ENCODE measurements at places on chromosomes 2 and 18.

GRCh38 chr2:237673130-237674001 lies 46.0 kb downstream of the LRRFIP1 start:
- peak; percentile 37 for DNase-seq

DNA sequence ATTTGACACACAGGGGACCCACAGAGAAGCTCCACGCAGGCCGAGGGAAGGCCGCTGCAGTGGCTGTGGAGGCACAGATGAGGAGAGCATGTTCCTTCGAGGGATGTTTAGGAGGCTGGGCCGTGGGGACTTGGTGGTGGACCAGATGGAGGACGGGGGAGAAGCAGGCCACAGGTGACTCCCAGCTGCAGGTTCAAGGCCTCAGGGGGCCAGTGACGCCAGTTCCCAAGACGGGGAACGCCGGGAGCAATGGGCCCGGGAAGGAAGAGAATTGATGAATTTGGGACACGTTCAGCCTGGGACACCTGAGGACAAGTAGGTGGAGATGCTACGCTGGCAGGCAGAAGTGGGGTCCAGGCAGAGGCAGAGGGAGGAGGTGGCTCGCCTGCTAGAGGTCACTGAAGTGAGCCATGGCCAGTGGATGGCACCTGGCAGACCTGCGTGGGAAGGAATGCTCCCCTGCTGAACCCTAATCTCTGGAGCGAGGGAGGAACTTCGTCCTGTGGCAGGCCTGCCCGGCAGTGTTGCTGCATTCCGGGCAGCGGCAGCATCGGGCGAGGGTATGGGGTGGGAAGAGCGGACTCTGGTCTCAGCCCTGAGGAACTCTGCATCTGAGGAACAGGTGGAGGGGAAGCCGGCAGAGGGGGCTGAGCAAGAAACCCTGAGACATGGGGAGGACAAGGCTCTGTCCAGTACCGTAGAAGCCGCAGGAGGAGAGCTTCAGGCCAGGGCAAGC lies 25.2 kb upstream of the HPCAL1 start:
- DNase-seq = no peak

DNA sequence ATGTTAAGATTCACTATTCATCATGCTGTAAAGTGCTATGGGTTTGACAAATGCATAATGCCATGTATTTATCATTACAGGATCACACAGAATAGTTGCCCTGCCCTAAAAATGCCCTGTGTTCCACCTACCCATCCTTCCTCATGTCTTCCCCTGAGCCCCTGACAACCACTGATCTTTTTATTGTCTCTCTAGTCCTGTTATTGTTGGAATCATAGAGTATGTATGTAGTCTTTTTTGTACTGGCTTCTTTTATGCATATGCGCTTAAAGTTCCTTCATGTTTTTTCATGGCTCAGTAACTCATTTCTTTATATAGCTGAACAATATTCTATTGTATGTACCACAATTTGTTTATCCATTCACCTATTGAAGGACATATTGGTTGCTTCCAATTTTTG lies 20.3 kb downstream of the CCDC150 start:
- no peak for DNase-seq

DNA sequence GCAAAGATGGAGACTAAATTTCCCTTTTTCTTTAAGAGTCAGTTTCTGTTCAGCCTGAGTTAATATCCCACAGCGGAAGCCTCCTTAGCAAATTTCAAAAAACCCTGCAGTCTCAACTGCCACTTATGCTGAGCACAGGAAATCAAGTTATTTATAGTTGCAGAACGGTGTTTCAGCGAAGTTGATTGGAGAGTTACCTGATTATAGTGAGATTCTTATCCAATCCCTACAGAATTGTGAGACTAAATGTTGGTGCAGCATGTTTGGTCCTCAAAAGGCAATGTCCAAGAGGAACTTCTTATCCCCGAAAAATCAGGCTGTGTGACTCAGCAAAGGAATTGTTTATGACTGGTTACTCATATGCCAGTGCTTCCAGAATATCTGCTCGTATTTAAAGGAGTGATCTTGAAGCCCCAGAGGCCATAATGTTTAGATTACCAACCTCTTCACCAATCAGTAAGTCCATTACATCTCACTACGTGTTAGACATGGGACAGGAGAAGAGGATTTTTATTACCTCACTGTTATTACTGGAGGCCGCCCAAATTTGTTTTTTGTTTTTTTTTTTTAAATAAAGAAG lies 67.9 kb downstream of the LRRFIP1 start:
- DNase-seq = peak; percentile 27

- DNase-seq = peak; percentile 20
These were observed 1178.5 kb upstream of the ACVR2A start for GRCh38 chr2:146666340-146666739.

GRCh38 chr2:14756122-14756541 lies 123.6 kb downstream of the LRATD1 start:
- peak; percentile 23 for DNase-seq

DNA sequence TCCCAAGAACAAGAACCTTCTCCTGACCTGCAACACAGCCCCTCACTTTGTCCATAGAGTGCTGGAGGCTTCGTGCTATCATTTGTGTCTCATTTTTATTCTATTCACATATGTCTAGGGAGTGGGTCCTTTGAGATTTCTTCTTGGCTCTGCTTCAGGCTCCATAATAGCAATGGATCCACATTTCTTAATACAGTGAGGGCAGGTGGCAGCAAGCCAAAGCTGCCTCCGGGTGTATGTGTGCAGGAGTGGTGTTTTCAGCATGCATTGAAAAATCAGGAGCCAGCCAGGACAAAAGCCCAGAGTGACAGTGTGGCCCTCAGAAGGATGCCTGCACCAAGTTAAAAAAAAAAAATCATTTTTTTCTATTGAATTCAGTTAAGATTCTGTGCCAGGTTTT lies 115.1 kb upstream of the PELI1 start:
- no peak for DNase-seq

DNA sequence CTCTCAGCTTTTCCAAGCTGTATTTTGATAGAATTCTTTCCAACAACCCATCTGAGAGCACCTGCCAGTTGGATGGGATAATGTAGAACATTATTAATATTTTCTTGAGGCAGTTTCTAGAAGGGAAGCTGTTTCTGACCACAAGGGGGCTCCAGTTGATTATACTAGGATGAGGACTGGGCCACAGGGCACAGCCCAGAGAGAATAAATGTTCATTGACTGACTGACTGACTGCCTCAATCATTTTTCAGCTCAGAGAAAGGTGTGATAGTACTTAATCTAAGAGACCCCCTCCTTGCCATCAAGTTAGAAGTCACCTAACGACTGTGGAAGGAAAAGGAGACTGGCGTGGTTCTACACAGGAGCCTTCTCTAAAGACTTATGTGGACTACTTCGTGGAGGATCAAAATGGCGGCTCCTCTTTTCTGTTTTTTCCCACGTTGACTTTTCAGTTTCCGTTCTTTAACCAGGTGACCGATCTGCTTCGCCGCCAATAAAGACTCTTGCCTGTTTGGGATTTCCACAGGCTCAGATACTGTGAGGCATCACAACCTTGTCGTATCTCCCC lies 31.9 kb upstream of the CREG2 start:
- DNase-seq = peak; percentile 71

DNA sequence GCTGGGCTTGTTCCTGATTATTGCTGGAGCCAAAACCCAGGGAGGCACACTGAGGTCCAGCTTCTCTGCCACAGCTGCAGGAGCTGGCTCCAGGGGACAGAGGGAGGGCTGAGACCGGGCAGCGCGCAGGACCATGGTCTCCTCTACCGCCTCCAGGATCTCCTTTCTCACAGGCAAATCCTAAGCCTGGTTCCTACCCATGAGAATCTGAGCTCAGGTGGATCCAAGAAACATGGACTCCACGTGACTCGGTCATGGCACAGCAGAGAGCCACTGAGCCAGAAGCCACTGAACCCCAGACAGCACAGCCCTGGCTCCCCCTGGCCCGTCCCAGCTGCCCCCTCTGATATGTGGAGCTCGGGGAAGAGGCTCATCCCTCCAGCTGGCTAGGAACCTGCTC lies 653.4 kb upstream of the ID2 start:
- DNase-seq = no peak

Data from urothelium cell line (cell line).